ENCODE measurements at places on chromosomes 16 and 17.
A peak's percentile ranks its signal among the peaks of the same experiment; 100 is the strongest.

DNA sequence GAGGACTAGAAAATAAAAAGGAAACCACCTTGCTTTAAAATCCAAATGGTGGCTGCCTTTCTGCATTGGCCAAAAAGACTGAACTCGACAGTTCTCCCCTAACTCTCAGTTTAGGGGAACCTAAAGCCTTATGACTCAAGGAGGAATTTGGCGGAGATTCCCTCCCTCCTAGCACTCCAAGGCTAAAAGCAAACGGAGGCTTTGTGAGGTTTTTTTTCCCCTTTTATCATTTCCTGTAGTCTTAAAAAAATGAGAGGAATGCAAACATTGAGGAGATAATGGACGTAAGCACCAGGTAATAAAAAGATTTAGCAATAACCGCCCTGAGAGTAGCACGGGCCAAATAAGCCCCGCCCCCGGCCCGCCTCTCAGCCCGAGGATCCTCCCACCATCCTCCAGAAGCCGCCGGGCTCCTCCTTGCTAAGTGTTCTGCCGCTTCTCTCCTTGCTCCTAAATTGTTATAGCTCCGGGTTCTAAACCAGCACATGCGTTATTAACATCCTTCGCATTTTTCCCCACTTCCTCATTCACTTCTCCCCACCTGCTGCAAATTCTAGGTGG, 5.8 kb upstream of the KIFC3 start:
- DNase-seq: peak; percentile 63

DNA sequence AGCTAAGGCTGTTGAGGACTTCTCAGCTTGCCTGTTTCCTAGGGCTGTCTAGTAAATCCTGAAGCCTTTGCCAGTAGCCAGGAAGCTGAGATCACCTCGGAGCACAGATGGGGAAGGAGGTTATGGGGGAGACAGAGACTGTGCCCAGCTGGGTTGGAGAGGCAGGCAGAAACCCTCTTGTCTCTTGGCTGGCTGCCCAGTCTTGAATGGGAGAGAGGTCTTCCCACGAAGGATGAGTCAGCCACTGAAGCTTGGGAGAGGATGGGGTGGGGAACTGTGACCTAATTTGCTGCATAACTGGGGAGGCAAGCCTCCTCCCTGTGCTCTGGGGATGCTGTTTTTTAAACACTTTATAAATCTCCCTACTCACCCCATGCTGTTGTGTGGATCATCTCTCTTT, 69.8 kb downstream of the SHISA9 start:
- no peak for DNase-seq

- DNase-seq: no peak
Measured at GRCh38 chr16:69381231-69381630, 4.6 kb downstream of the TERF2 start.

GRCh38 chr16:61792194-61792909, 243.9 kb downstream of the CDH8 start:
- DNase-seq: no peak

DNA sequence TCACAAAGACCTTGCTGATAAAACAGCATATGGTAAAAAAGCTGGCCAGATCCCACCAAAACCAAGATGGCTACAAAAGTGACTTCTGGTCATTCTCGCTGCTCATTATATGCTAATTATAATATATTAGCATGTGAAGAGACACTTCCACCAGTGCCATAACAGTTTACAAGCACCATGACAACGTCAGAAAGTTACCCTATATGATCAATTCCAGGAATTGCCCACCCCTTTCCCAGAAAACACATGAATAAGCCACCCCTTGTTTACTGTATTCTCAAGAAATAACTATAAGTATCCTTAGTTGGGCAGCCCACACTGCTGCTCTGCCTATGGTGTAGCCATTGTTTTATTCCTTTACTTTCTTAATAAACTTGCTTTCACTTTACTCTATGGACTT, 44.6 kb upstream of the IRX5 start:
- DNase-seq: no peak

DNA sequence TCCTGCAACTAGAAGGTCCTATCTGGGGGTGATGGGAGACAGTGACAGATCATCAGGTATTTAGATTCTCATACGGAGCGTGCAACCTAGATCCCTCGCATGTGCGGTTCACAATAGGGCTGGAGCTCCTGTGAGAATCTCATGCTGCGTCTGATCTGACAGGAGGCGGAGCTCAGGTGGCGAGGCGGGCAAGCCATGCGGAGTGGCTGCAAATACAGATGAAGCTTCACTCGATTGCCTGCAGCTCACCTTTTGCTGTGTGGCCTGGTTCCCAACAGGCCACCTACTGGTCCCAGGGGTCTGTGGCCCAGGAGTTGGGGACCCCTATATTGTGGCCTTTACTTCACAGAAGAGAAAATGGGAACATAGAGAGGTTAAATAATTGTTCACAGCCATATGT, 200.4 kb downstream of the IRF8 start:
- DNase-seq: no peak

DNA sequence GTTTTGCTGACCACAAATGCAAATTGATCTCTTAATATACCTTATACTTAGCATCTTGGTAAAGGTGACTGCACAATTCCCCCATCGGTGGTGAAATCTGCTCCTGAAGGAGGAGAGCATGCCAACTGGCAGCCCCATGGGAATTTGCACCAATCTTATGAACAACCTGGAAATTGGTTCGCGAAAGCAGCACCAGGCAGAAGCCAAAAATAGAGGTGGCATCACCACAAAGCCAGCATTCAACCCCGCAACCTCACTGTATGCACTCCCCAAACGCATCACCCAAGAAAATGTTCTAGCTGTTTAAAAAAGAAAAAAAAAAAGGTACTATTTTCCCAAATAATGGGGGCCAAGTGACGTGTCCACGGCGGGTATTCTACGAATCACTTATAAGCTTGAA, 213.4 kb downstream of the ZFHX3 start:
- DNase-seq: no peak

DNA sequence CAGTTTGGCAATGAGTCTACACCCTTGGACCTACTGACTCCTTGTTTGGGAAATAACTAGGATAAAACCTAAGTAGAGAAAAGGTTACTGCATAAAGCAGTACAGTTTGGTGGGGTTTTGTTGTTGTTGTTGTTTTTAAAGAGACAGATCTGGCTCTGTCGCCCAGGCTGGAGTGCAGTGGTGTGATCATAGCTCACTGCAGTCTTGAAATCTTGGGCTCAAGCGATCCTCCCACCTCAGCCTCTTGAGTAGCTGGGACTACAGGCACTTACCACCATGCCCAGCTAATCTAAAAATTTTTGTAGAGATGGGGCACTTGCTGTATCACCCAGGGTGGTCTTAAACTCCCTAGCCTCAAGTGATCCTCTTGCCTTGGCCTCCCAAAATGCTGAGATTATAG, 1.2 kb downstream of the PDP2 start:
- no peak for DNase-seq

DNA sequence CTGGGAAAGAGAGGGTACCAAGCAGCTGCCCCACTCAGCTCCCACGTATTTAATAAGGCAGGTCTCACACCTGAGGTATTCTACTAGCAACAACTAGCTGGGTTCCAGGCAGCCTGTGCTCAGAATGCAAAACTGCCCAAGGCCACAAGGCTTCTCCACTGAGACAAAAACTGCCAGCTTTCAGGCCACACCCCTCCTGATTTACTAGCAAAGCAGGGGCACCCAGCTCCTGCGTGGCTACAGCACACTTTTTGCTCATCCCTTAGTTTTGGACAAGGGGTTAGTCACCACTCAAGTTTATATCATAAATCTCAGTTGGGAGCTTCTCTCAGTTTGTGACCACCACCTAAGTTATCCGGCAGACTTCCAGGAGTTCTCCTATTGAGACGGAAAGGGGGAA, 494.6 kb downstream of the CDH11 start:
- DNase-seq: no peak

GRCh38 chr17:69710926-69711325, 296.4 kb downstream of the MAP2K6 start:
- no peak for DNase-seq

- DNase-seq: peak; percentile 56
Measured at GRCh38 chr17:73591296-73592078, 52.8 kb downstream of the SDK2 start.

DNA sequence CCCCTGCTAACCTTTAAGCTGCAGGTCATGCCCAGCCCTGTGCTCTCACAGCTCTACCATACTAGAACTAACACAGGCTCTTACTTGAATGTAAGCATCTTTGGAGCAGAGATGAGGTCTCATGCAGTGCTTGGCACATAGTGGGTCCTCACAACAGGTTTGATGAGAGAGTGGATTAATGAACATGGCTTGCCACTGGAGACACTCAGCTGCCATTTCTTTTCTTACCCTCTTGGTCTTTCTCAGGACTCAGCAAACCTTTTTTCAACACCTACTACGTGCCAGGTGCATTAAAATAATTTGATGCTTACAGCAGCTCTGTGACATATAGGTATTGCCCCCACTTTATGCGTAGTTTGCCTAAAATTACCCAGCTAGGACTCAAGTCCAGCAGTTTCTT, 133.2 kb downstream of the MSI2 start:
- no peak for DNase-seq

GRCh38 chr17:18958611-18959010, 6.6 kb downstream of the SLC5A10 start:
- no peak for DNase-seq

- peak; percentile 93 for DNase-seq
Measured at GRCh38 chr16:2969545-2970521, 685 bp downstream of the PAQR4 start.

DNA sequence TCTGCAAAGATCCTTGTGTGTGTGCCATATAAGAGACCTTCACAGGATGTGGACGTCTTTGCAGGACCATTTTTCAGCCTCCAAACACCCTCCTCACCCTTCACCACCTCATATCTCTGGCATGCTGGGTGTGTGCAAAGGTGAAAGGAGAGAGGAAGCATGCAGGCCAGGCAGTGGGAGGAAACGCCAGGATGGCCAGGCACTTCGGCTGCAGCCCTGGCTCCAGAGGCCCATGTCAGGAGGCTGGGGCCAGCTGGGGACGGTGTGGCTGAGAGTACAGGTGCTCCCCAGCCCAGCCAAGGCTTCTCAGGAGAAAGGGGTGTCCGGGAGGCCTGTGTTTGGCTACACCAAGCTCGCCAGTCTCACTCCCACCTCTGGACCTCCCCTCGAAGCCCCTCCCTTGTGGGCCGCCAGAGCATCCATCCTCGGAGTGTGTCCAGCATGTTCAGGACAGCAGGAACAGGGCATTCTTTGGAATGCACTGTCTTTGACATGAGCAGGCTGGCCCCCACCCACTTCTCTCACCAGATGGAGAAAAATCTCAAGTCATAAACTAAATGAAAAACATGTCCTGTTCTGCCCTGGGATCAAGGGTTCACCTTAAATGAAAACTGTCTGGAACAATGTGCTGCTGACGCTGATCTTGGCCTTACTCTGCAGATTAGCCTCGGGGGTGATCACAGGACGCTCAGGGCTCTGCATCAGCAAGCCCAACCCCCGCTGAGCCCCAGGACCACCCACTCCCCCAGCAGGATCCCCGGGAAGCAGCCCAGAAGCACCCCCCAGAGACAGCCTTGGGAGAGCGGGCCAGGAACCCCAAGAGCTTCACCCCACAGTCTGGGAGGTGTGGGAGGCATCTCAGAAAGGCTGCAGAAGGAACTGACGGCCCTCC, 15.9 kb downstream of the PEMT start:
- no peak for DNase-seq

DNA sequence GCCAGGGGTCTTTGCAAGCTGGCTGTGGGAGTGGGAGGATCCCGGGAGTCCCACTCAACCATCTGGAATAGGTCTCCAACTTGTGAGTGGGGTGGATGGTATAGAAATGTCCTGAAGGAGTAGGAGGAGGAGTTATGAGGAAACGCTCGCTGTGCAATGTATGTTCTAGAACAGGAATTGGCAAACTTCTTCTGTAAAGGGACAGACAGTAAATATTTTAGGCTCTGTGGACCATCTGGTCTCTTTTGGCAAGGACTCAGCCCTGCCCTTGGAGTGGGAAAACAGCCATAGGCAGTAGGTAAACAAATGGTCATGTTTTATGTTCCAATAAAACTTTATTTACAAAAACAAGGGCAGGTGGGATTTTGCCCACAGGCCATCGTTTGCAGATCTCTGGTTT, 149.2 kb downstream of the NPIPB5 start:
- no peak for DNase-seq

- no peak for DNase-seq
Measured at GRCh38 chr17:5464717-5465507, 3.9 kb downstream of the DHX33 start.

GRCh38 chr16:28126684-28127620, 63.4 kb upstream of the GSG1L start:
- no peak for DNase-seq

GRCh38 chr17:76700617-76701470, 9.9 kb downstream of the MXRA7 start:
- DNase-seq: no peak

Measured in GM12891 (cell line).